Bone marrow (tissue), 2 donors: ENCODE measurements at places on chromosomes 12 and 14.

DNA sequence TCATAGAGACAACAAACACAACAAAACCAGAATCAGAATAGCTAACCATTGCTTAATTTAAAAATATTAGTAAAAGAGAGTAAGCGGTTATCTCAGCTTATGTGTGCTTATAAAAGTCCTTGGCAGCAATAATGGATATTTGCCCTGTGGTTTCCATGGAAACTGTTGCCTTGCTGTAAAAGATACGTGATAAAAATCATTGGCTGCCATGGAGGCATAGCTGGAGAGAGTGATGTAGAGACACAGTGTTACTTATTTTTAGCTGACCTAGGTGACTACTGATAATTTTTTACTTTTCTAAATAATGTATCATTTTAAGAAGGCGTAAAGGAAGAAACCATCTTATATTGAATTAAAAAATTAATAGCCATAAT is 92.9 kb downstream of the ERC1 start:
- DNase-seq: no peak

DNA sequence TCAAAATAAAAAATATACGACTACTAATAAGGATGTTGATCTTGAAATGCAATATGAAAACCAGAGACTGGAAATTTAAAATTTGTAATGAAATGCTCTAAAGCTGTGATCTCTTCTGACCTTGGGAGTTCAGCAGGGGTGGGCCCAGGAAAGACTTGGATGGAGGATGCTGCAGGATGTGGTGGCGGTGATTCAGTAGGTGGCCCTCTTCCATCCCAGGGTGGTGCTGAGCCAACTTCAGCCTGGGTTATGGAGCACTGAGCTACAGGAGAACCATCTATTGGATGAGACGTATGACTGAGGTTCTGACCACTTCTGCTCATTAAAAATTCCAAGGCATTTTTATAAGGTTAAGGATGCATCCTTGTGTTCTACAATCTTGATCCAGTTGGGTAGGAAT is 6.9 kb upstream of the PDE3A start:
- no peak for DNase-seq

DNA sequence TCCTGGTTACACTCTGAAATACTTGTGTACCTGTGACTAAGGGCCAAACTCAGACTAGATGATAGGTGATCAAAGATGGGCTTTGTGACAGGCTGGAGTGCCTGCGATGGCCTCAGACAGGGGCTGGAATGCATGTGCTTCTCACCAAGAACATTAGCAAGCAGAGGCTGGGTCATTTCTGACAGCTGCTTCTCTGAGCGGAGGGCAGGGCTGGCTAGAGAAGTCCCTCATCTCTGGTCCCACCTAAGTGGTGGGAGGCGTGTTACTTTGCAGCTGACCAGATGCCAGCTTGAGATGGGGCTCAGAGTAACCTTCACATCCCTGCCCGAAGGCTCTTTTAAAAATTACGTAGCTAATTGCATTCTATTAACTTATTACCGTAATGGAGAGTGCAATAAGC is 106.8 kb upstream of the RTL1 start:
- no peak for DNase-seq

DNA sequence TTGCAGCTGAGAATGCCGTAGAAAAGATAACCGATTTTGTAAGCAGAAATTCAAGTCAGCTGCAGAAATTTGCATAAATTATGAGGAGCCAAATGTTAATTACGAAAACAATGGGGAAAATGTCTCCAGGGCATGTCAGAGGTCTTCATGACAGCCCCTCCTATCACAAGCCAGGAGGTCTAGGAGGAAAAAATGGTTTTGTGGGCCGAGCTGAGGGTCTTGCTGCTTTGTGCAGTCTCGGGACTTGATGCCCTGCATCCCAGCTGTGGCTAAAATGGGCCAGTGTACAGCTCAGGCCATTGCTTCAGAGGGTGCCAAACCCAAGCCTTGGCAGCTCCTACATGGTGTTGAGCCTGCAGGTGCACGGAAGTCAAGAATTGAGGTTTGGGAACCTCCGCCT is 131.2 kb upstream of the PDE3A start:
- no peak for DNase-seq

GRCh38 chr14:36512585-36513003 is 7.4 kb downstream of the NKX2-1 start:
- no peak for DNase-seq

GRCh38 chr14:68262567-68262966 is 443.0 kb downstream of the RAD51B start:
- DNase-seq: no peak

DNA sequence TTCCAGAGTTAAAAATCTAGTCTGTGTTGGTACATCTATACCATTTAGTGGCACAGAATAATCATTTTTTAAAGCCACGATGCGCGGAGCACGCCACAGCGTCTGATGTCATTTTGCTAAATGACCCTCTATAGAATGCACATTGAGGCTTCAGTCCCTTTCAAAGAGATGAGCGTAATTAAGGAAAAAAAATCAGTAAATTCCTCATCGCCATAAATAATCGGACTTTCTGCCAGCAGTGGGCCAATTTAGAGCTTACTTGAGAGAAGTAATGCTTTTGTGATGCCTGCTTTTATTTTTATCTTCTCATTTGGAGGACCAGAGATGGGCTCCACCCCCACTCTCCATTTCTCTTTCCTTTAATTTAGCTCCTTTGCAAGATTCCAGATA is 4.0 kb downstream of the ASCL1 start:
- no peak for DNase-seq

GRCh38 chr14:29601616-29602015 is 326.0 kb downstream of the PRKD1 start:
- DNase-seq: no peak

DNA sequence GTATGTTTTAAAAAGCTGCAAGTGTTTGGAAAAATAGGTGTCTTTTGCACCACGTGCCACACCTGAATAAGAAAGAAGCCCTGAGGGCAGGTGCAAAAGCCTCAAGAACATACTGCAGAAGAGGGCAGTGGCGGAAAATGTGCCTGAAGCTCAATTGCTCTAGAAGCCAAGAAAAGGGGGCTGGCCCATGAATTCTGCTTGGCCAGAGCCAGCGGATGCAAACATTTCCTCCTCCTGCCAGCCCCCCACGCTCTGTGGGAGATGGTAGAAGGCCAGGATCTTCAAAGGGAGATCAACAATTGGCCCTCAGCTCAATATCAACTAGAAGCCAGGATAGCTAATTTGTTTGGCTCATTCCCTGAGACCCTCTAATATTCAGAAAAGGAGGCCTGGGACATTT is 80.3 kb upstream of the TMEM132D start:
- no peak for DNase-seq
